Activated CD8-positive, alpha-beta T cell treated with anti-CD3 and anti-CD28 coated beads, Interleukin-2, amount 10 ng/mL, durations not matched to agents 7 days and 5 days (primary cell): ENCODE measurements at places on chromosomes 12 and 14. TPM values are rescaled to one million over a fixed set of nuclear protein-coding genes. Genes with fewer than 3 reads are reported as not detected.

GRCh38 chr12:45235087-45236025, 19.5 kb downstream of the ANO6 start:
- no peak for DNase-seq

The ZNF140 gene
- 14.1 TPM for total RNA-seq

The NPFF gene
- not detected for total RNA-seq

DNA sequence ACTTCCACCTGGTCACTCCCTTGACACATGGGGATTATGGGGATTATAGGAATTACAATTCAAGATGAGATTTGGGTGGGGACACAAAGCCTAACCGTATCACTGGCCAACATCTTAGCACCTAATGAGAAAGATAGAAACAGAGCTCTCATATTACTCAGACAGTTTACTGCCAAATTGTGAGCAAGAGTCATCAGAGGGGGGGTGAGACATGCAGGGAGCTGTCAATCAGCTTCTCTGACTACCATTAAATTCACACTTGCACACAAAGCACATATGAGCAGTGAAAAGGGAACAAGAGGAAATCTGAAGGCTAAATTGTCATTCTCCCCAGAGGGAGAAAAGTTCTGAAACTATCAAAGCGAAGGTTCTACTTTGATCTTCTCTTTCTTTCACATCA, 78.1 kb upstream of the GRIN2B start:
- DNase-seq, result no peak

The C14orf39 gene
- not detected for total RNA-seq

GRCh38 chr14:50319293-50319692, 7.2 kb downstream of the DMAC2L start:
- DNase-seq, result no peak
